ENCODE measurements at places on chromosomes 12 and 14.
A peak's percentile ranks its signal among the peaks of the same experiment; 100 is the strongest.

- H3K4me1 ChIP-seq: peaks cover 27% of the 10 kb centered on the region
- H3K27me3 ChIP-seq: peaks cover 22% of the 10 kb centered on the region
- no peak for DNase-seq
- H3K27ac ChIP-seq: peak overlapping the region; percentile 96
- H3K4me3 ChIP-seq: peak overlapping the region; percentile 98
Observed at GRCh38 chr12:57230381-57231155, 1.1 kb downstream of the SHMT2 start.

DNA sequence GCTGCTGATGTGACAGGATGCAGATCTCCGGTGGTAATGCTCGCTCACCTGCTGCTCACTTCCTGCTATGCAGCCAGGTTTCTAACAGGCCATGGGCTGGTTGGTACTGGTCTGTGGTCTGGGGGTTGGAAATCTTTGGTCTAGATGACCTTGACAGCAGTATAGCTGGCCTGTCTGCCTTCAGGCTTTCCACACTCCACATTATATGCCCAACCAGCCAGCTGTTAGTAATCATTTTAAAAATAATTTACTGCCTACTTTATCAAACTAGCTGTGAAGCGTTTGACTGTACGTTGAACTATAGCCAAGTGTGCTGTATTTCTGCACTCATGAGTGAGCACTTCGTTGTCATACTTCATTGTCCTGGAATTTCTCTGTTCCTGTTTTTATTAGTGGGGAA lies 424.0 kb upstream of the GARIN6 start:
- no peak for DNase-seq
- H3K27me3 ChIP-seq: no peaks in the 10 kb centered on the region
- H3K4me1 ChIP-seq: no peaks in the 10 kb centered on the region
- H3K27ac ChIP-seq: no peak overlapping the region
- H3K4me3 ChIP-seq: no peak overlapping the region
- no peaks in the 10 kb centered on the region for H3K36me3 ChIP-seq

GRCh38 chr12:25719505-25719904 lies 166.4 kb upstream of the LMNTD1 start:
- no peaks in the 10 kb centered on the region for H3K36me3 ChIP-seq
- H3K4me3 ChIP-seq: no peak overlapping the region
- no peaks in the 10 kb centered on the region for H3K27me3 ChIP-seq

GRCh38 chr12:118050972-118051910 lies 9.7 kb downstream of the WSB2 start:
- peaks cover 27% of the 10 kb centered on the region for H3K4me1 ChIP-seq
- peak overlapping the region; percentile 55 for H3K4me3 ChIP-seq
- no peaks in the 10 kb centered on the region for H3K27me3 ChIP-seq
- H3K36me3 ChIP-seq: peaks cover 50% of the 10 kb centered on the region
- peak overlapping the region; percentile 88 for H3K27ac ChIP-seq

DNA sequence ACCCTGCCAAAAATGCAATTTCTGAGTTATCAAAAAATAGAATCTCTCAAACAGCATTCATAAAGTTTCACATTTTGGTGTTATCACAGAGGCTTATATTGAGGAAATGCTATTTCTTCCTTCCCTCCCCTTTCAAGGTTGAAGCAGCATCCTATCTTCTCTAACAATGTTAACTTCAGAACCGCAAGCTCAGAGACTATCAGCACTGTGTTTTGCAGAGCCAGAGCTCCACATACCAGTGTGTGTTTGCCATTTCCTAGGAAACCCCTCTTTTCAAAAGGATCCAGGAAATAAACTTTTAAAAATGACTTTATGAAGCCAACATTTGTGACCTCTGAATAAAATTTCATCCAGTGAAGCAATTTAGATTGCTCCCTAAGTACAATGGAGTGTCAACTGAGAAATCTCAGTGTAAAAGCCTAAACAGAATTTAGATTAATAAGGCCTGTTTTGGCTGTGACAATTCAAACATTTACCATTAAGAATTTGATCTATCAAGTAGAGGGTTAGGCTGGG lies 332.6 kb downstream of the NOVA1 start:
- H3K27me3 ChIP-seq: no peaks in the 10 kb centered on the region
- H3K27ac ChIP-seq: no peak overlapping the region
- H3K4me3 ChIP-seq: no peak overlapping the region
- no peaks in the 10 kb centered on the region for H3K36me3 ChIP-seq

GRCh38 chr14:93120517-93120916 lies 4.8 kb upstream of the ITPK1 start:
- no peak overlapping the region for H3K27ac ChIP-seq
- H3K36me3 ChIP-seq: peaks cover 9% of the 10 kb centered on the region
- H3K27me3 ChIP-seq: no peaks in the 10 kb centered on the region
- H3K4me3 ChIP-seq: no peak overlapping the region
- peaks cover 9% of the 10 kb centered on the region for H3K4me1 ChIP-seq
- DNase-seq: no peak

DNA sequence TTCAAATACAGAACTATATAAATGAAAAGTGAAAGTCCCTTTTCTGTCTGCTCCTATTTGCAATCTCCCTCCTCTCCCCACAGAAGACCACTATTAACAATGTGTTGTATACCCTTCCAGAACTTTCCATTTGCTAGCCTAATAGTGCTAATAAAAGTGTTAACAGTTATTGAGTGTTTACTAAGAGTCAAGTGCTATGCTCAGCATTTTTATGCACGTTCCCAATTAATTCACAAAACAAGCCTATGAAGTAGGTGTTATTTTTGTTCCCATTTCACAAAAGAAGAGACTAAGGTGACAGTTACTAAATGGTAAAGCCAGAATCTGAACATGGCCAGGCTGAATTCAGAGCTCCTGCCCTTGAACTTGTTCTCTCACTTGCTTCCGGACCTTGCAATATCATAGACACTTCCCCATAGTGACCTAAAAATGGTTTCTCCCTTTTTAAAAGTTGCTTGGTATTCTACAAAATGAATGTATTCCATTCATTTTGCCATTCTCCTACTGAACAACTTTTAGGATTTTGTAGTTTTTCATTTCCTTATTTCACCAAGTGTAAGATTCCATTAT lies 1.6 kb upstream of the PRKAB1 start:
- no peak for DNase-seq
- H3K4me1 ChIP-seq: peaks cover 23% of the 10 kb centered on the region
- peak overlapping the region; percentile 22 for H3K27ac ChIP-seq
- peak overlapping the region; percentile 87 for H3K4me3 ChIP-seq
- no peaks in the 10 kb centered on the region for H3K27me3 ChIP-seq

DNA sequence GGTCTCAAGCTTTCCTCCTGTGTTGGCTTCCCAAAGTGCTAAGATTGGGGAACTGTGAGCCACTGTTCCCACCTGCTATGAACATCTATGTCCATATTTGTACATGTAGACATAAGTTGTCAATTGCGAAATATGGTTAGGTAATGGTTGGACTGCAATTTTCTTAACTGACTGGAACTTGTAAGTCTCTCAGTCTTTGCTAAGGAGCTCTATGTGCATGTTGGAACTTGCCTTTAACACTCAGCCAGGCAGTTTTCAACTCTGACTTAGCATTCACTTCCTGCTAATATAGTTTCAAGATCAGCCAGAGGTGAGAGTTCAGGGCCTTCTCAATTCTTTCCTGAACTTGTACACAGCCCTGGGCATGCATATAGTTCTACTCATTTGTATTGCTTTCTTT lies 44.5 kb upstream of the EEA1 start:
- H3K27ac ChIP-seq: no peak overlapping the region
- H3K36me3 ChIP-seq: peaks cover 3% of the 10 kb centered on the region
- H3K4me3 ChIP-seq: no peak overlapping the region
- H3K27me3 ChIP-seq: peaks cover 21% of the 10 kb centered on the region
- peaks cover under 1% of the 10 kb centered on the region for H3K4me1 ChIP-seq
- DNase-seq: no peak

GRCh38 chr12:20646239-20646827 lies 48.8 kb upstream of the SLCO1C1 start:
- DNase-seq: no peak
- no peaks in the 10 kb centered on the region for H3K4me1 ChIP-seq
- H3K27me3 ChIP-seq: no peaks in the 10 kb centered on the region

DNA sequence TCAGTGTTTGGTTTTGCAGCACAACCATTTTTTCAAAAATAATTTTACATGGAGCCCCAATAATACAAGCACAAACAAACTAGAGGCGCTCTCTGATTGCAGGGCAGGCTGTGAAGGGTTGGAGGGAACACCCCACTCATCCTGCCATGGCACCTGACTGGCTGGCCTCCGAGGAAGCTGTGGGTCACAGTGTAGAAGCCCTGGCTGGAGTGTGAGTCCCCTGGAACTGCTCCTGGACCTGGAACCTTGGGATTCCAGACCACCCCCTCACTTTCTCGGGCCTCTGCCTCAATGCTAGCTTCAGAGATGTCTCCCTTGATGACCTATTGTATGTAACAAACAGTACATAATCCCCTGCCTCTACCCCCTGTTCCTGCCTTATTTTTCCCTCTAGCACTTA lies 14.8 kb upstream of the SERPINA12 start:
- DNase-seq: no peak
- no peak overlapping the region for H3K4me3 ChIP-seq
- H3K27ac ChIP-seq: no peak overlapping the region
- H3K27me3 ChIP-seq: peaks cover 38% of the 10 kb centered on the region

DNA sequence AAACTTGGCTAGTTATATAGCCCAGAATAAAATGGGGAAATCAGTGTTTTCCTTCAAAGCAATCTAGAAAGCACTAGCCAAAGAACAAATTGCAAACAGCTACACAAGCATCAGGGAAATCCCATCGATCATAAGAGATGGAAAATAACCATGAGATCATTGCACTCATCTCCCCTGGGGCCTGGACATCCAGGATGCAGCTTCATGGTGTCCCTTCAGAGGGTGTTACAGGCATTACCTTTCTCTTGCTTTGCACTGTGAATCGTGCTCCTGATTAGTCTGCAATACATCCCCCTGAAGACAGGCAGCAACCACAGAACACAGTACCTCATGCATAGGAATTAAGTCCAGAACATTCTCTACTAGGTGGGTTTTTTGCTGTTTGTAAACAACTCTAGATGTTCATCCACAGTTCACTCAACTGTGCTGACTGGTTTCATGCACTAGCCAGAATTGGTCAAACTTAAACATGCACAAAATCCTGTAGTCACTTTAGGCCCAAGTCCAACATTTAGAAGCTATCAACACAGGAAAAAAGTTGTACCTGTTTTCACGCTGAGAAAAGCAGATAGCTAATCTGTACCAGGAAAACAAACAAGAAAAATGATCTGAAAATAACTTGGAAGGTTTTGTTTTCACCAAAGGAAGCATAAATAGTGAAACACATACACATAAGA lies 120.1 kb downstream of the ZFP36L1 start:
- H3K27me3 ChIP-seq: no peaks in the 10 kb centered on the region
- no peak for DNase-seq
- peak overlapping the region; percentile 29 for H3K27ac ChIP-seq
- H3K36me3 ChIP-seq: no peaks in the 10 kb centered on the region
- peaks cover 4% of the 10 kb centered on the region for H3K4me1 ChIP-seq

DNA sequence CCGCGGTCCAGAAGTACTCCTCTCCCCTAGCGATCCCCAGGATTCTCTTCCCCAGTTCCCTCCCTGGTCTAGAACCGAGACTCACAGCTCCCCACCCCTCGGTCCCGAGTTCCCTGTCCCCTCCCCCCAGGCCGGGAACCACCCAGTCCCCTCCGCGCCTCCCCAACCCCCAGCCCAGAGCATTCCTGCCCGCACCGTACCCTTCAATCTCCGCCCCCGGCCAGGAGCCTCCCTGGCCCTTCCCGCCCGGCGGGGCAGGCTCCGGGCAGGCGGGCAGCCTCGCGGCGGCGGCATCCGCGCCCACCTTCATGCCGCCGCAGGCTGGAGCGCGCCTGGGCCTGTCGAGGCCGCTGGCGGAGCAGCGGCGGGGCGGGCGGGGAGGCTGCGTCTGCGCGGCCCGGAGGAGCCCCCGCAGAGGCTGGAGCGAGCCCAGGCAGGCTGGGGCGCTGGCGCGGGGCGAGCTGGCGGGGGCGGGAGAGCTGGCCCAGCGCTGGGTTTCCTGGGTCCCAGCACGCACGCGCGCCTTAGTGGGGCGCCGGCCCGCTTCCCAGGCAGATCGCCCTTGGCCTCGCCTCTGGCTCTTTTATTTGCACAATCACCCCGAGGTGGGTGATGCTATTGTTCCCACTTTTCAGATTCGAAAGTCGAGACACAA lies 22.2 kb upstream of the GPR132 start:
- H3K4me3 ChIP-seq: peak overlapping the region; percentile 77
- peaks cover 13% of the 10 kb centered on the region for H3K36me3 ChIP-seq
- H3K4me1 ChIP-seq: peaks cover 20% of the 10 kb centered on the region
- no peak for DNase-seq
- H3K27me3 ChIP-seq: no peaks in the 10 kb centered on the region

GRCh38 chr12:76872415-76872814 lies 6.4 kb downstream of the CSRP2 start:
- no peak for DNase-seq
- H3K27ac ChIP-seq: no peak overlapping the region
- H3K27me3 ChIP-seq: peaks cover 40% of the 10 kb centered on the region
- no peak overlapping the region for H3K4me3 ChIP-seq
- H3K36me3 ChIP-seq: no peaks in the 10 kb centered on the region
- H3K4me1 ChIP-seq: no peaks in the 10 kb centered on the region

GRCh38 chr14:41718477-41719166 lies 111.9 kb downstream of the LRFN5 start:
- H3K27ac ChIP-seq: no peak overlapping the region
- DNase-seq: no peak
